Mesenteric fat pad (tissue), 1 donor: ENCODE measurements at places on chromosomes 3 and 15. TPM values are rescaled to one million over a fixed set of nuclear protein-coding genes. Genes with fewer than 3 reads are reported as not detected.

MAGEL2 gene
- total RNA-seq: 0.32 TPM

GRCh38 chr3:51471775-51472652, 27.8 kb downstream of the DCAF1 start:
- DNase-seq: no peak

- DNase-seq: no peak
Observed at GRCh38 chr15:65333856-65334255, 29.4 kb downstream of the RNU5B-1 start.

- DNase-seq: no peak
Observed at GRCh38 chr3:37174532-37175126, at the start of gene LRRFIP2. Gene LRRFIP2 (minus strand): TSS chr3:37174582. CDS start chr3:37148983, 25,599 bp downstream.

DNA sequence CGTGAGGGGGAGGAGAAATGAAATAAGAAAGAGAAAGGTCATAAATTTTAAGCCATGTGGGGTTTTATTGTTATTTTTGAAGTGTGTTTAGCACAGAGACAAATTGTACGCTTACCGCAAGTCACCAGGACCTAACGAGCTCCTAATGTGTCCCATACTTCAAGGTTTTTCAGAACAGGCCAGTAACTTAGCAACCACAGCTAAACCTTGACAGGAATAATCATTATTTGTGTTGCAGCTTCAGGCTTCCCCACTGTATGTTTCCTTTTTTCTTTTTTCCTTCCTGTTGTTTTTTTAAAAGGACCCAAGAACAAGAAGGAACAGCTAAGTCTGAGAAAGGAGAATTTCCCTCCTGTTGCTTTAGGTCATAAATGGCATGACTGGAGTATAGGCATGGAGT, 160.8 kb downstream of the TUSC7 start:
- no peak for DNase-seq

DNA sequence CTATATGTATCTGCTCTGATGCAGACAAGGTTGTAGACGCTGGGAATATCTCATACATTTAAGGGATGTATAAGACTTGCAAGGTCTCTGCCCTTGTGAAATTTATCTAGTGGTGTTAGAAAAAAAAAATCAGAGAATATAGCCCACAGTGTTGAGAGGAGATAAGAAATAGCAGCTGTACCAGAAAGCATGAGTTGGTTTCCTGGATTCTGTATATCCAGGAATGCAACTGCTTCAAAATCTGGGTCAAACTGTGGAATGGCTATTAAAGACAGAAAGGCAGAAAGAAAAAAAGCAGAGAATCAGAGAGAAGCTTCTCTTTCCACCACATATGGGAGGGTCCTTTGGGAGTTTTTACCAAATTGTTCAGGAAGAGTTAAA, 1.5 kb upstream of the TMEM212 start:
- DNase-seq: no peak

- no peak for DNase-seq
Observed at GRCh38 chr15:40377606-40378005, 4.9 kb upstream of the KNSTRN start.

GRCh38 chr15:44718927-44719292, 7.6 kb downstream of the B2M start:
- DNase-seq: no peak

GRCh38 chr15:39184701-39185390, 396.0 kb upstream of the THBS1 start:
- no peak for DNase-seq

OR5K2 gene
- total RNA-seq: not detected

GRCh38 chr15:29097971-29098370, 171.7 kb downstream of the NSMCE3 start:
- no peak for DNase-seq

DNA sequence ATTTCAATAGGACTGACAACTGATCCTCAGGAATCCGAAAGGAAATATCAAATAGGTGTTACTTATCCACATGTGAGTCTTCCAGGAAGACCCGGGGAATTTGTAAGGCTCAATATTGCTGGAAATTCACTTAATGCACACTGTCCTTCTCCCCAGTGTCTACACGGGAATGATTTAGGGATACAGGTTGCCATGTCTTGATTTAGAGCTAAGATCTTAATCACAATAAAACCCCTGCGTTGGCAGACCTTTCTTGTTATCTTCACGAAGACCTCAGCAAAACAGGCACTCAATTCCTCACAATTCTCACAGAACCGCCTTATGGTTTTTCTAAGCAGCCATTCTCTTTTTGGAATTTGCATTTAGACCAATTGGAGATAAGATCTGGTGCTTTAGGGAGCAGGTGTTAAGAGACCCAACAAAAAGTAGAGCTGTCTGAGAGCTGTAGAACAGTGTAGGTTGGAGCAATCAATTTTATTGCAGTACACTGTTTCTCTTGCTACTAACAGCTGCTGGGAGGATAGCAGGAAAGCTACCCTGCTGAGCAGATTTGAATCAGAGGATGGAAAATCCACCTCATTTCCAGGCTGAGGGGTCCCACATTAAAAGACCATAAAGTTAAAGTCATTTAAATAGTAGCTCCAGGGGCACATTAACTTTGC, 925.7 kb downstream of the EPHA3 start:
- no peak for DNase-seq

DNA sequence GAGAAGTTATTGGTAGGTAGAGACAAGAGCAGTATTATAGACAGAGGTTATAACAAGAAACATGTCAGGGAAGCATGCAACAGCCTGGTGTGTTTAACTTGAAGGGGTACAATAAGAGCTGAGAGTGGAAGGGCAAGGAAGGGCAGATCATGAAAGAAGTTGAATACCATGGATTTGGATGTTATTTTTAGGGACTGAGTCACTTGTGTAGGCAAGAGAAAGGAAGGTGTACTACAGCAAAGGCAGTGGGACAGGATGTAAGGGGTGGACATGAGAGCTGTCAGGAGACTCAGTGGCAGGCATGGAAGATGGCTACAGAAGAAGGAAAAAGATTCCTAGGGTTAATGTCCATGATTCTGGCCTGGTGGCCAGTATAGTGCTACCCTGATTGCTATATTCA, 66.4 kb downstream of the TFG start:
- DNase-seq: no peak

IQCF5 gene
- total RNA-seq: not detected

GRCh38 chr15:46059921-46060594, 425.2 kb downstream of the SQOR start:
- no peak for DNase-seq
